ENCODE measurements at places on chromosomes 11 and 22.

GRCh38 chr11:81707881-81708280 lies 1025.8 kb downstream of the FAM181B start:
- no peak for DNase-seq

GRCh38 chr11:127252321-127252720 lies 251.8 kb upstream of the KIRREL3 start:
- no peak for DNase-seq

DNA sequence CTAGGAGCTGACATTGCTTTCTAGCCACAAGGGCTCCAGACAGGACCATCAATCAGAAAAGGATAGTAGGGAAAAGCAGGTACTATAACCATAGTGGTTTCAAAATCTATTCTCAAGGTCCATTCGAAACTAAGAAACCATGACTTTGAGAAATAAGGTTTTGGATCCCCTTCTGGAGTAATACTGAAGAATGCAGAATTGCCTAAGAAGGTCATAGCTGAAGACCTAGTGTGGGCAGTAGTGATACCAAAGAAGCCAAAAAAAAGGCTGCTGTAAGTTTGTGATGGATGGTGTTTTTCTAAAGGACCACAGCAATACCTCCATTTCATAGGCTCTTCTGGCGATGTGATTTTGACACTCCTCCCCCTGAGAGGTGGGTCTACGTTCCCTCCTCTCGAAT lies 163.1 kb downstream of the MAML2 start:
- no peak for DNase-seq

- DNase-seq, result no peak
These were observed 200.0 kb downstream of the LARGE1 start for GRCh38 chr22:33720166-33720878.

DNA sequence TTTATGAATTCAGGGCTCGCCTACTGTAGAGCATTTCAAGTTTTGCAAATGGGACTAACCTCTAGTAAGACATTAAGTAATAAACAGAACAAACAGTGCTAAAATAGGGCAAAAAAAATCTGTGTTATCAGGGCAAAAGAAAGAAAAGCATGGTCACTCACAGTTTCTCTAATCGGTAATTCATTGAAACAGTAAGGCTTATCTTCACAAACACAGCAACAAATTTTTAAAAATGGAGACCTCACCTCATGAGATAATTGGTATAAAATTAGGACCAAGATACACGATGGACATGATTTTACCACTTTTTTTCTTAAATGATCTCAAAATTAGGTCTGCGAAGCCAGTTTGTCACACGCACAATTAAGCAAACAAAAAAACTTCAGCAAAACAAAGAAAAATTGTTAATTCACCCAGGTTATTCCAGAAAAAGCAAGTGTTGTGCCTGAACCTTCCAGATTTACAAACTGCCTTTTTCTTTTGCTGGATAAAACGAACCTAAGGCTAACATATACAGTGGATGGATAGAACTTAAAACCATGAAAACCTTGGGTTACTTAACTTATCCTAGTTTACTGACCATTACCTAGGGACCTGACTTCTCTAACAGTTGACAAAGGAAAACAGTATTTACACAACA lies 1.4 kb downstream of the TMEM123 start:
- DNase-seq, result no peak

DNA sequence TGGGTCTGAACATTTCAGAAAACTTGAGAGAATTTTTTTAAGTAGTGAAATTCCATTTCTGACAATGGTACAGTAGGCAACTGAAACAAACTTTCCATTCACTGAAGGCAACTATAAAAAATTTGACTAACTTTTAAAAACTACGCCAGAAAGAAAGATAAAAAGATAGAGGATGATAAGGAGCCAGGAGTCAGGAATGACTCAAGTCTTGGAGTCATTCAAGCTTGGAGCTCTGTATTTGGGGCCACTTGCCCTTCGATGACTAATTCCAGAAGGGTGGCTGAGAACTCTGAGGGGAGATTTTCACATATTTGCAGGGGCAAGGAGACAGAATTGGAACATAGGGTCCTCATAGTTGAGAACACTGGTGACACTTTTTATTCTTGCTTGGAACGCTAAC lies 1083.2 kb upstream of the CNTN5 start:
- no peak for DNase-seq

DNA sequence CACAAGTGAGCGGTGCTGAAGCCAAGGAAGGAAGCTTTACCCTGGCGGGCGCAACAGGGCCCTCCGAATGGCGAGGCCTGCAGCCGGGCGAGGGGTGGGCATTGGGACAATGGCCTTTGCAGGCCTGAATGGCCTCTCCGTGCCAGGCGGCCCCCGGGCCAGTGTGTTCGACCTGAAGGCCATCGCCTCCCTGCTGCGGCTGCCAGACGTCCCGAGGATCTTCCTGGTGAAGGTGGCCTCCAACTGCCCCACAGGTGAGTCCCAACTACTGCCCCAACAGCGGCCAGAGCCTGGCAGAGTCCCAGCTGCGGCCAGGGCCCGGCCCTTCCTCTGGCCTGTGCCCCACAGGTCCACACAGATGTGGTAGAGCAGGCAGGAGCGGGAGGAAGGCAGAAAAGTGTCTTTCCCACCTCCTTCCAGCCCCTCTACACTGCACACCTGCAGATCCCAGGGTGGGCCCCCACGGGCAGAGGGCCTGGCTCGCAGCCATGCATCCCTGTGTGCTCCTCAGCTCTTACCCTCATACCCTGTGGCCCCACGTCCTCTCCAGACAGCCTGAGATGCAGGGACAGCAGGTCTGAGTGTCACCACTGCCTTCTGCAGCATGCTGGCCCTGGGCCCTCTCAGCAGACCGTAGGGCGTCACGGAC lies 11.3 kb downstream of the PHLDA2 start:
- DNase-seq, result no peak

DNA sequence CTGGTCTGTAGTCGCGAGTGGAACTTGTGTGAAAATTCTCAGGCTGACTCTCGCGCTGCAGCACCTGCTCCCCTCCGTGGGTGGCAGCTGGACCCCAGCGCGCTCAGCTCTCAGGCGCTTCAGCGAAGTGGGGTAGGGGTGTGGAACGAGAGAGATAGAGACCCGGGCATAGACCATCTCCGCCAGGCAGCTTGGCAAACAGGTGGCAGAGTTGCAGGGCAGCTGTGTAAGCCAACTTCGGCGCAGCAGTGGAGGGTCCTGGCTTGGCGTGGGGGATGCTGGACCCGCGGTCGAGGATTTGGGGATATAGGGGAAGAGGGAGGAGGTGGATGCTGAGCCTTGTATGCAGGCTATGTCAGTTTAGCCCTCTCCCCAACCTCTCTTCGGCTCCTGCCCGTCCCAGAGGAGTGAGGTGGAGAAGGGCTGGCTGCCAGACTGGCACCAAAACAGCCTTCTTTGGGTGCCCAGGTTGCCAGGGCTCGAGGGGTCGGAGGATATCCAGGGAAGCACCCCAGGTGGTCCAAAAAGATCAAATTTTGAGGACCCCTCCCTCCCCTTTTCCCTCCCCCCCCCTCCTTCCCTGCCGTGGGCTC lies 746 bp upstream of the CALCB start:
- no peak for DNase-seq

DNA sequence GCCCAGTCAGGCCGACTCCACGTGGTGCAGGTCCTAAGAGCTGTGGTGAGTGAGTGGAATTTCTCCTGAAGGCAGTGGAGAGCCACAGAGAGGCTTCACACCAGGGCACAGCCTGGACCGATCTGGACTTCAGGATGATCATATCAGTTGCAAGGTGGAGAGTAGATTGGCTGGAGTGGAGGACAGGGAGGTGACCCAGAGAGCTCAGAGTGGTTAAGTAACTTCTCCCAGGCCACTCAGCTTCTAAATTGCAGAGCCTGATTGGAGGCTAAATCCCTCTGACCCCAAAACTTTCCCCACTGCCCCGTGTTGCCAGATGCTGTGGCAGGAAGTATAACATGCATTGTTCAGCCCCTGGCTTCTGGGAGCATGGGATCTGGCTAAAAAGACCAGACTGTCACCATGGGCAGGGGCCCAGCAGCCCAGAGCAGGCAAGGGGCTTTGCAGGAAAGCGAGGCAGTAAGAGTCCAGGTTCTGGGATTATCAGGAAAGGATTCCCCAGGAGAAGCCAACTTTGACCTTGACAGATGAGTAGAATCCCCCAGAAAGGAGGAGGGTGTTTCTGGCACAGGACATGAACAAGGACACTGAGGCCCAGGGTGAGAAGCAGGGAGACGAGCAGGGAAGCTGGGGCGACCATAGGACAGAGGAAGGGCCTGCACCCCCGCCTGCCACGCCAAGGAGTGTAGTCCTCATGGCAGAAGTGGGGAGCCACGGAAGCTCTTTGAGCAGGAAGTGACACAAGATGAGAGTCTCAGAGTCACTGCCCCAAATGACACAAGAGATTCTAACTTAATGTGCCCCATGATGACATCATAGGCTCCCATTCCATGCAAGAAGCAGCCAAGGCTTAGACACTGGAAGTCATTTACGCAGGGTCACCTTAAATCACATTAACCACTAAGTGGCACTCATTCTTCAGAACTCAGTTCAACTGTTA lies 4.8 kb downstream of the SLC35C1 start:
- no peak for DNase-seq

DNA sequence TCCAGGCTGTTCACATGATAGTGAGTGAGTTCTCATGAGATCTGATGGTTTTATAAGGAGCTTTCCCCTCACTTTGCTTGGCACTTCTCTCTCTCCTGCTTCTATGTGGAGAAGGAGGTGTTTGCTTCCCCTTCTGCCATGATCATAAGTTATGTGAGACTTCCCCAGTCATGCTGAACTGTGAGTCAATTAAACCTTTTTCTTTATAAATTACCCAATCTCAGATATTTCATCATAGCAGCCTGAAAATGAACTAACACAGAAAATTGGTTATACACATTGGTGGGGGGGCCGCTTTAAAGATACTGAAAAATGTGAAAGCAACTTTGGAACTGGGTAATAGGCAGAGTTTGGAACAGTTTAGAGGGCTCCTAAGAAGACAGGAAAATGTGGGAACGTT lies 741.1 kb upstream of the LUZP2 start:
- DNase-seq, result no peak

- no peak for DNase-seq
These were observed 16.4 kb downstream of the TOM1 start for GRCh38 chr22:35315855-35316745.

GRCh38 chr22:48265000-48265625 lies 1502.7 kb downstream of the TBC1D22A start:
- DNase-seq, result no peak

DNA sequence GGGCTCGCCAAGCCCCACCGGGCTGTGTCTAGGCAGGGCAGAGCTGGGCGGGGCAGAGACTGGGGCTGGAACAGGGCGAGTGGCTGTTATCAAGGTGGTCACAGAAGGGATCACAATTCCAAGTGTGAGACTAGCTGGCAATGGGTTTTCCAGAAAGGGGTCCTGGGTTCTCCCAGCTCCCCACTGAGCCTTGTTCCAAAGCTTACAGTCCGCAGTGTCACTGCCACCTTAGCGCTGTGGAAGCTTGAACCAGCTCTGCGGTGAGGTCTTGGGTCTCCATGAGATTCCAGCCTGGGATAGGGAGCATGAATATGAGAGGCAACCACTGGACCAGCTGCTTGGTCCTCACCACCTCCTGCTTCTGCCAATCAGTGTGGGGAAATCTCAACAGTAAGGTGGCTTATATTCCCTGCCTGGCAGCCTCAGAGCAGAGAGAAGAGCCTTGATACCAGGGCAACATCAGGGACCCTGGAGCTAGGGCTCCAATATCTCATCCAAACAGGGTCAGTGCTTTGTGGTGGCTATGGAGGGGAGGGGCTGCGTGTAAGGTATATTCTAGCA lies 831 bp downstream of the CD44 start:
- DNase-seq, result no peak

GRCh38 chr11:19187114-19187832 lies 14.5 kb downstream of the CSRP3 start:
- DNase-seq, result no peak

DNA sequence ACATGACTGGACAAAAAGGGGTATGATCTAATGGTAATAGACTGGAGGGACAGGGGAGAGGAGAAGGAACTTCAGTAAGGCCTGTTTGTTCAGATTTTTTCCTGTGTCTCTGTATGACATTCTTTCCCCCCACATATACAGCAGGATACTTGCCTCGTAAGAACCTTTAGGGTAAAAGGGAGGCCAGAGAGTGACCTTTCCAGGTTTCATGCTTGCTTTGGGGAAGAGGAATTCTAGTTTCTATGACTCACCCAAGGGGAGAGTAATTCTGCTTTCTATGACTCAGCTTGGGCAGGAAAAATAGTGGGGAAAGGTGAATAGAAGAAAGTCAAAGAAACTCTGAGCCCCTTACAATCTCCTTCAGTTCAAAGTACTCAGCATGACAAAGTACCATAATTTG lies 457.0 kb downstream of the DLG2 start:
- DNase-seq, result no peak

DNA sequence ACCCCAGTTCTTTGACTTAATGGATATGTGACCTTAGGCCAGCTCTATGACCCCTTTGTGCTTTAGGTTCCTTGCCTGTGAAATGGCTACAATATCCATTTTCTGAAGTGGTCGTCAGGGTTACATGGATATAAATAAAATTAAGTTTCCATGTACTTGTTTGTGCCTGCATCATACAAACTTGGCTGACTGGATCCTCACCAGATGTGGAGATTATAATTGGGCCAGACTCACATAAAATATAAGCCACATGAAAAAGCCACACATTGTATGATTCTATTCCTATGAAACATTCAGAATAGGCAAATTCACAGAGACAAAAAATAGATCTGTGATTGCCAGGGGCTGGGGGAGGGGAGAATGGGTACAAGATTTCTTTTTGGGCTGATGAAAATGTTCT lies 100.9 kb upstream of the USP47 start:
- DNase-seq, result no peak

DNA sequence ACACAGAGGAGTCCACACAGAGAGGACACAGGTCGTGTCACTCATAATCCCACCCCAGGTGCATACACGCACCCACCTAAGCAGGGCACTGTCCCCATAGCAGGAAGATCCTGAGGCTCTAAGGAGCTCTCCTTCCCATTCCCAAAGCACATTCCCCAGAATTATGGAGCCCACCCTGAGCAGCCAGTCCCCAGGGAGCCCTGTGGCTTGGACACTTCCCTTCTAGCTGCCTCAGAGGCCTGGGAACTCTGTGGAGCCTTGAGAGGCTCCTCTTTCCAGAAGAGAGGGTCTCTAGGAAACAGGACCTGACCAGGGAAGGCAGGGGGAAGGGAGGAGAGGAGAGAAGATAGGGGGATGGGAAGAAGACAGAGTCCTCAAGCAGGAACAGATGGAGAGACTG lies 29.8 kb downstream of the ARHGEF17 start:
- DNase-seq, result no peak

DNA sequence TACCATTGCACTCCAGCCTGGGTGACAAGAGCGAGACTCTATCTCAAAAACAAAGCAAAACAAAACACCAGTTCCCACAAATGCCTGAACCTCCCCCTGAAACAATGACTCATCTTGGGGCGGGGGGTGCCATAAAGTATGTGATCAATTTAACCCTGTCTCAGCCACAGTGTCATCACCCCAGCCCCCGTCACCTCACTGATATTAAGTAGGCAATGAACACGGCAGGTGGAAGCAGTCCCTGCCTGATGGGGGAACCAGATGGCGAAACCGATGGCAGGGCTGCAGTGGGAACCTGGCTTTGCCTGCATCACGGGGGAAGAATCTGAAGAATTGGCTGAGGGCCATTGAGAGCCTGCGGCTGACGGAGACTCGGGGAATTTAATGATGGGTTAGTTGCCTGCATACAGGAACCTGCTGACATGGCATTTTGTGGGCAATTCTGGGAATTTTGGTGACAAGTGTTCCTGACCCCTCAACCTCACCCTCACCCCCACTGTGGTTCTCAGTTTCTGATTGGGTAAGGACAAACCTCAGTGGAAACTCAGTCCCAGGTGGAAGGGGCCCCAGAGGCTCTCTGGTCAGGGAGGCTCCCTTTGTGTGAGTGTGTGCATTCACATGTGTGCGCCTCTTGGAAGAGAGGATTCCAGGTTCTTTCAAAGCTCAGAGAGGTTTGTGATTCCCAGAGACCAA lies 39.1 kb upstream of the SHISAL1 start:
- DNase-seq, result peak; percentile 63

Data from glutamatergic neuron (in vitro differentiated cells).